Dermis blood vessel endothelial cell (primary cell): ENCODE measurements at places on chromosomes 4 and X.

DNA sequence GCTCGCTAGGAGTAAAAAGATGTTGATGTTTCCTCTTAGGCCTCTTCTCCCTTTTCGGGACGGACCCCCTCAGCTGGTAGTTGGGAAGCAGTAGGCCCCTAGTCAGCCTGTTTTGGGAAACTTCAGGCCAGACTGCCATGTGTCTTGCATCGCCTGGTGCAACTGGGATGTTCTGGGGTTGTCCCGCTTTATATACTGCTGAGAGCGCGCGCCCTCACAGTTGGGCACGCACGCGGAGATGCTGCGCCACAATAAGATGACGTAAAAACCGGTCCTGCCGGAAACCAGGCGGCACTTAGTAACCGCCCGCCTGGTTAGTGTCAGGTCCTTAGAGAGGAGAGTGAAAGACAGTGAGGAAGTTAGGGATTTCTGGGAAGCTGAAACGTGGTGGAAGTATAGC lies 231.3 kb upstream of the CT83 start:
- DNase-seq, result no peak

DNA sequence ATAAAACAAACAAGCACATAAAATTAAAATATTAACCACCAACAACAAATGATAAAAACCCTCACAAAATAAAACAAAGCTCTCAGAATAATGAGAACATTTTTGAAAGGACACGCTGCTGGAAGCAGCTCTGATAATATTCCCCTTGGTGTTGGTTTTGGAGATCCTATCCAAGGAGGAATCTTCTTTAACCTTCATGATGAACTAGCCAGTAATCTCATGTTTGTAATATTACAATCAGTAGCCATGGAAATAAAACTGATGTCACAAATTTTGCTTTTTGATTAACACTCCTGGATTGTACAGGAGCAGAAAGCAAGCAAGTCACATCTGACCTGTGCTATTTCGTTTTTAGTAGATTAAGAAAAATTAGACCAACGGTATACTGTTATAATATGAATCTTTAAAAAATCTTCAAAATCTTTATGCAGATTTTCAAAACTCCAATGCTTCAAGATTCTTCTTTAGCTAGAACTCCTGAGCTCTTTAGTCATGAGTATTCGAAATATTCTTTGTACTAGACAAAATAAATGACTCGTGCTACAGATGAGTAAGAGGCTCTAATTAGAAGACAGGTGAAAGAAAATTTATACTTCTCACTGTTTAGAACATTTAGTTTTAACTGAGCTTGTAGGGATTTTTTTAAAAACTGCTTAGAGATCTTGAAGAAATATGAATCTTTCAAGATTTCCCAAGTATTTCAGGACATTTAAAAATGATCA lies 154.1 kb downstream of the RASL11B start:
- no peak for DNase-seq

GRCh38 chr4:1381181-1381621 lies 25.0 kb downstream of the NKX1-1 start:
- no peak for DNase-seq

GRCh38 chrX:141164406-141164805 lies 12.5 kb downstream of the LDOC1 start:
- no peak for DNase-seq

DNA sequence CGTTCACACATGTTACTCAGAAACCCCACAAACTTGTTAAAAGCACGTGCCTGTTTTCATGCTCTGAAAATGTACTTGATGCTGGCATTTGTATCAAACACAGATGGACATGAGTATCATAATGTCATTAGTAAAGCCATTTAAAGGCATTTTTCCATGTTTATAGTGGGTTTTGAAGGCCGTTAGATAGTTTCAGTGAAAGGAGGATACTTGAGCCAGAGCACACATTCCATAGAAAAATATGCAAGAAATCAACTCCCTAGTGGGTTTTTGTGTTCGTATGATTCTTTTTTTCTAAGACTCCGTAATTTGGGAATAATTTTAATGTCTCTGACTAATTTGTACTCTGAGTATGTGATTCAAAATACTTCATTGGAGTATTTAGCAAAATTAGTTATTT lies 216.2 kb upstream of the BMP3 start:
- no peak for DNase-seq

GRCh38 chr4:107806196-107806595 lies 18.5 kb upstream of the SGMS2 start:
- no peak for DNase-seq

GRCh38 chrX:54177306-54177705 lies 5.7 kb downstream of the FAM120C start:
- no peak for DNase-seq

DNA sequence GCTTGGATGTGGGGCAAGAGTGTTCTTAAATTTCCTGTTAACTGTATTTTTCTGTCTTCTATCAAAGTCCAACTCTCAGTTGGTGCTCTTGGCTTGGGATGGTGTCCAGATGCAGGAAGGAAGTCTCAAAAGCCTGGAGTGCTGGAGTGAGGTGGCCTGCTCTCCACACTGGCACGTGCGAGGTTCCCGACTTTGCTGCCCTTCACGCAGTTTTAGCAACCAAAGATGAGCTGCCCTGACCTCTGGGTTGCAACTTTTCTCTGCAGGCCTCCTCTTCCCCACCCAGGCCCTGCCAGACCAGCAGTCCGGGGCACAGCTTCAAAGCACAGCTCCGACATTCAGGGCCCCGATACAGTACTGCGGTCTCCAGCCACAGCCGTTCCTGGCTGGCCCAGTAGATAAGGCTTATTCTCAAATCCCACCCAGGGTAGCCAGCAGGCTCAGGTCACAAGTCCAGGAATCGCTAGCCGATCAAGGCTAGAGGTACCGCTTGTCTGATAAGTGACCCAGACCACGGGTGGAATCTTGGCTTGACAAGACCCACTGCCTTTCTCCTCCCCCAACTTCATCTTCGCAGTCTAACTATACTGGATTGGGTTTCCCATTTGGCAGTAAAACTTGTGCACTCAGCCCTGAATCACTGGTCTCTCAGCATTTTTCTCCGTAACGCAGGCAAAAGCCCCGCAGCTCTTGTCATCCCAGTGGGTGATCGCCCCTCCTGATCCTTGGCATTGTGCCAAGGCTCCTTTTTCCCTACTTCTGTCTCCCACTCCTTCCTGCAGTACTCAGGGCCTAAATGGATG lies 21.8 kb upstream of the JADE1 start:
- no peak for DNase-seq

DNA sequence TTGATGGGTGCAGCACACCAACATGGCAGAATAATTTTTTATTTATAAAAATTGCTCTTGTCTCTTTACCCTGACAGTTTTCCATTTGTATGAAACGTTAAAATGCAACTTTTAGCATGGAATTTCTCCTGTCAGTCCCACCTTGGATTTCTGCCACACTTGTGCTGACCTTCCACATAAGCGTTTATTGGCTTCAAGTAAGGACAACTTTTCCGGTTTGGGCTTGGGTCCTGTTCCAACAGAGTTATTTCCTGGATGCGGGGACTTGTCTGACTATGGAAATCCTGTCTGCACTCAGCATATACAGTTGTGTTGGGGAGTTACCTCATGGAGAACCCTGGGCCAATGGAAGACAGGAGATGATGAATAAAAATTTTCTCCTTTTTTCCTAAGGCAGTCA lies 294.7 kb downstream of the NAF1 start:
- DNase-seq, result no peak

DNA sequence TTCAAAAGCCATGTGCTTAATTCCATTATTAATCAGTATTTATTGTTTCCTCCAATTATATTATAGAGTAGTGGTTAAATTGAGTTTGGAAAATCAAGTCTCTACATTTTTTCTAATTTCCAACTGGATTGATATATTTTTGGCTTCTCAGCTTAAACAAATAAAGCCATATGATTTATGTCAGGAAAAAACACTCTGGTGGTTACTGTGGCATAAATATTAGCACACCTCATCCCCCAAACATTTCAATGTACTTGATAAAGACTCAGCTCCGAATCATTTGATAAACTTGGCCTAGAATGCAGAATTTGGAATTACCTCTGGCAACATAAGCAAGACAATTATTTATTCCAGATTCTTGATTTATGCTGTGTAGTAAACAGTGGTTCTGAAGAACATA lies 2313.8 kb downstream of the ARAP2 start:
- DNase-seq, result no peak

DNA sequence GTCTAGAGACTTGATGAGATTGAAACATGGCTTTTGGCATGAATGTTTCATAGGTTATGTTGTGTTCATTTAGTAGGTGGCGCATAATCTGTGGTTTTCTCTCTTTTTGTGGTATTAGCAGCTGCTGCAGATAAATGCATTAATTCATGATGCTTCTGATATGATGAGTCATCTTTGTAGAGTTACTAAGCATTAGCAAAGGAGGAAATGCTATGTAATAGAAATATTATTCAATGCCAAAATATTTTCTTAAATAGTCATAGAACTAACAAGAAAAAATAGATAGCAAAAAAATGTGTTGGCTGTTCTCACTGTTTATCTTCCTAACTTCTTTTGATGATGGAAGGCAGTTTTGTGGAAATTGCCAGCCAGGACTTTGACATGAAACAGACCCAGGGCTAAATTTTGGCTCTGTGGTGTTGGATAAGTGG lies 3.6 kb downstream of the ZXDB start:
- DNase-seq, result peak; percentile 49

DNA sequence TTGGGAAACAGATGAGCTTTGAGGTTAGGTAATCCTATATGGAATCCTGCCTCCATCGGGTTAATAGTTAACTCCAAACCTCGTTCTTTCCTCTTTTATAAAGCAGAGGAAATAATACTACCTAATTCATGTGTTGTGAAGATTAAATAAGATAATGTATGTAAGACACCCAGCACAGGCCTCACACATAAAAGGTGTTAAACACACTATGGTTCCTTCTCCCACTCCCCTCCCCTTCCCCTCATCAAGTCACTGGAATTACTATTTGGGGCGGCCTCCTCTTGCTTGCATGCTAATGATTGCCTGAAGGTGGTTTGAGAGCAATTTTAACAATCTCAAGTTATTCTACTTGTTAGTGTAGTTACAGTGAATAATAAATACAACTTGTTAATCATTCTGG lies 404.4 kb upstream of the RASGEF1B start:
- DNase-seq, result no peak

- peak; percentile 37 for DNase-seq
Observed at GRCh38 chr4:848803-849477, 23.0 kb upstream of the CPLX1 start.

DNA sequence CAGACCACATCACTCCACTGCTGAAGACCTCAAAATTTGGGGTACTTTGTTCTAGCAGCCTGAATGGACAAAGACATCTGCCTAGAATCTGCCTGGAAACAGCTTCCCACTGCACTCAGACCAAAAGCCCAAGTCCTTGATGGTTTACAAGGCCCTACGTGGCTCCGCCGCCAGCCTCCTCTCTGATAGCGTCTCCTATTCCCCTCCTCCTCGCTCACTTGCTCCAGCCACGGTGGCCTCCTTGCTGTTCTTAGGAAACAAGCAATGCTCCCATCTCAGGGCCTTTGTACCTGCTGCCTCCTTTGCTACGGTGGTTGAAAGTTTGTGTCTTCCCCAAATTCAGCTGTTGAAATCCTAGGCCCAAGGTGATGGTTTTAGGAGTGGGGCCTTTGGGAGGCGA lies 34.7 kb upstream of the SORCS2 start:
- DNase-seq, result no peak

- no peak for DNase-seq
Observed at GRCh38 chrX:139795196-139795595, 87.2 kb upstream of the MCF2 start.

DNA sequence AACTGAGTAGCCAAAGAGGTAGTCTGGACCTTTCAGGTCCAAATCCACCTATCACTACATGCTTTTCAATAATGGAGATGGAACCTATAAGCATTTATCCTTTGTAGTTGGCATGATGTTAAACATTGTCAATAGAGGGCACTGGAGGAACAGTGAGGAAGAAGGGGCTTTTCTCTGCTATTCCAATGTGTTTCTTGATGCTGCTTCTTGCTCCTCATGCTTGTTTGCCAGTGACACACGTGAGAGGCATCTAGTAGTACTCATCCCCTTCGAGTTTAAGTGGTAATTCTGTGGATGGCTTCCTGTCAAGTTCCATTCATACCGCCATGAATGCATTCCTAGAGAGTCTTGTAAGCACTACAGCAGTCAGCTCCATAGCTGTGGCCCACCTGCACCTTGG lies 84.0 kb downstream of the NAA11 start:
- no peak for DNase-seq

DNA sequence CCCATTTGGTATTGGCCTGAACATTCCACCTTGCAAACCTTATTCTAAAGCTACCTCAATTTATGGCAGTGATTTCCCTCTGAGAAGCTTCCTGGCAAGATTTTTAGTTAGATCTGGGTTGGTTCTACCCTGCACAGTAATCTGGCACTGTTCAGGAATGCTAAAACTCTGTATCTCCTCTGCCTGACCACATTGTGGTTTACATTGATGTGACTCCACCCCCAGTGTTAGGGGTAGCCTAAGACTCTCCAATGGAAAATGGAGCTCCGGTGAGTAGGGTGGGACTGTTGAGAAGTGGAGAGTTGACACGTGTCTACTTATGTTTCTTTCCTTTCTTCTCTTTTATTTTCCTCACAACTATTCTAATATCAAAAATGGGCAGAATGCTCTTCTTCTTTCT lies 45.4 kb downstream of the BMPR1B start:
- DNase-seq, result no peak

DNA sequence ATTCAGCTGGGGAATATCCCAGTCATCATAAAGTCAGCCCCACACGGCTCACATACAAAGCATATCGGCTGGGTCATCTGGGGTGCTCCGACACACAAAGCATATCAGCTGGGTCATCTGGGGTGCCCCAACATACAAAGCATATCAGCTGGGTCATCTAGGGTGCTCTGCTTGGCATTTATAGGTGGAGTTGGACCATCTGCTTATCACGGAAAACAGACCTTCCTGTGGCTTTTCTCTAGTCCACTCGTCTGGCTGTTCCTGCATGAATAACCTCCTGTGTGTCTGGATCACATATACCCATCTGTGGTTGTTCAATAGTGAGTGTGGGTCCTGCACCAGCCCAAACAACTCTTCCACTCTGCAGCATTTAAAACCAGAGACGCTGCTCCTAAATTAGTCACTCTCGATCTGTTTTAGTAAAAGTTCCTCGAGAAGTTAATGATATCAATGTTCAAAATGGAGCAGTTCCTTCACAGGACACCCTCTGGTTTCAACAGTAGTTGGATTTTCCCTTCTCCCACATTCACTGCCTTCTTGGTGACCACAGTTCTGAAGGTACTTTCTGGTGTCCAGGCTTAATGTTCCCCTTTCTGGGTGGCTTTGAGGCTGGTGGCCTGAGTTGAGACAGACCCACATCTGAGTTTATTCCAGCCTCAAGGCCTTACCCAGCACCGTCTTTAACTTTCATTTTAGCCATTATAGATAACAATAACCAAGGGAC lies 70.0 kb upstream of the FRG1 start:
- DNase-seq, result no peak

DNA sequence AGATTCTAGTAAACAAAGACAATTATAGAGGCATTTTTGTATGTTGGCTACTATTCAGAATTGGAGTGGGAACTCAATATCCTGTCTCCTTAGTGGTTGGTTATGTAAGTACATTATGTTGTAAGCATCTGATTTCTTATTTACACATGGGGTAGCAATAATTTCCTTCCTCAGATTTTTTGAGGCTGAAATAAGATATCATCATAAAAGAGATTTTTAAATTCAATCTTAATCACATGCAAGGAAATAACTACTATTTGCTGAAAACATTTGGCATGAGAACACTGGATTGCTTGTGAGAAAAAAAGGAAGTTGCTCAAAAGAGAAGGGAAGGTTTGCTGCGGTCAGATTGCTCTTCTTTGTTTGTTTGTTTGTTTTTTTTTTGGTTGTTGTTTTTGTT lies 437.7 kb upstream of the HS3ST1 start:
- DNase-seq, result no peak
